Anterior cingulate cortex (tissue), 58 donors: ENCODE measurements at places on chromosomes 2 and 18.

GRCh38 chr2:194802589-194802988, 854.4 kb upstream of the SLC39A10 start:
- DNase-seq: no peak

DNA sequence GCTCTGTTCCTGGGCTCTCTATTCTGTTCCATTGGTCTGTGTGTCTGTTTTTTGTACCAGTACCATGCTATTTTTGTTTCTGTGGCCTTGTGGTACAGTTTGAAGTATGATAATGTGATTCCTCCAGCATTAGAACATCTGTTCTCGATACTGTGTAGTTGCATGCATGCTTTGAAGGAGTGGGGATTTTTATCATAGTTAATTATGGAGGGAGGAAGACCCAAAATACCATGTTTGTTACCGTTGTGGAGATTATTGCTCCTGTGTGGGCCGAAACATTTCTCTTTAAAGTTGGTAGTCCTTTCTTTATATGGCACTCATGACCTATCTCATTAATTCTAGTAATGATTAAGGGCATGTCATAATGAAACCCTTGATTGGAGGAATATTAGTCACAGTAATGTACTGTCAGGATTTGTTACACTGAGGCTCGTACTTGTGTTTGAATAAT, 87.6 kb downstream of the TTC27 start:
- DNase-seq: no peak

DNA sequence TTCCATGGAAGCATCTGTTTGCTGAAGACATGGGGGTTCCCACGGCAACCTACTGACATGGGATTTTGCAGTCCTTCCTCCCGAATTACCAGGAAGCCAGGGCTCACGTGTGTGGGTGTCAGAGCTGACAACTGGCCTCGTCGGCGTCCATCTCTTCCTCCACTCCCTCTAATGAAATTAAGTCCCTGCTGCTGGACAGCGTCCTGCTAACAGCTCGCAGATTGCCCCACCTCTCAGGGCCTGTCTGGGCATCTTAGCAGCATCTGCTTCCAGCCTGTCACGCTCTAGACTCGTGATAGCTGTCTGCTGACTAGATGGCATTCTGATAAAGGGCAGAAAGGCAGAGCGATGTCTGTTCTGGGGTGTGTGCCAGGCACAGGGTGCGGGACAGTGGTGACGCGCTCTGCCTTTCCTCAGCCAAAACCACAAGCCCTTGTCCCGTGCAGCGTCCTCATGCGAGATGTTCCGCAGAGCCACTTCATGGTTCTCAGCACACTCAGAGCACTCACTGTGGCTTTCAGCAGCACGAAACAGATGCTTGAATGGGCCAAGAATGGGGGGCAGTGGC, 161.1 kb downstream of the ARL4C start:
- DNase-seq: peak; percentile 75

DNA sequence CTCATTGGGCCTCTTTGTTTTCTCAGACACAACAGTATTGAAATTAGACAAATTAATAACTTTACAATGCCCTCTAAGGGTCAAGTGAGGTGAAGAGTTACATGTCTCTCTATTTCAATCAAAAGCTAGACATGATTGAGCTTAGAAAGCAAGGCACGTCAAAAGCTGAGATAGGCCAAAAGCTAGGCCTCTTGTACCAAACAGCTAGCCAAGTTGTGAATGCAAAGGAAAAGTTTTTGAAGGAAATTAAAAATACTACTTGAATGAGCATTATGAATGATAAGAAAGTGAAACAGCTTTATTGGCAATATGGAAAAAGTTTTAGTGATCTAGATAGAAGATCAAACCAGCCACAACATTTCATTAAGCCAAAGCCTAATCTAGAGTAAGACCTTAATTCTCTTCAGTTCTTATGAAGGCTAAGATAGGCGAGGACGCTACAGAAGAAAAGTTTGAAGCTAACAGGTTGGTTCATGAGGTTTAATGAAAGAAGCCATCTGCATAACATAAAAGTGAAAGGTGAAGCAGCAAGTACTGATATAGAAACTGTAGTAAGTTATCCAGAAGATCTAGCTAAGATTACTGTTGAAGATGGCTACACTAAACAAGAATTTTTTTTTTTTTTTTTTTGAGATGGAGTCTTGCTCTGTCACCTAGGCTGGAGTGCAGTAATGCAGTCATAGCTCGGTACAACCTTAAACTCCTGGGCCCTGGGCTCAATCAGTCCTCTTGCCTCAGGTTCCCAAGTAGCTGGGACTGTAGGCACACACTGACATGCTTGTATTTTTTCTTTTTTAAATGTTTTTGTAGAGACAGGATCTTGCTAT, 65.5 kb downstream of the FAM117B start:
- DNase-seq: no peak

GRCh38 chr2:215601990-215602721, 166.3 kb upstream of the FN1 start:
- DNase-seq: no peak

- DNase-seq: no peak
Measured at GRCh38 chr18:76496194-76496890, 1.3 kb upstream of the ZNF516 start.

DNA sequence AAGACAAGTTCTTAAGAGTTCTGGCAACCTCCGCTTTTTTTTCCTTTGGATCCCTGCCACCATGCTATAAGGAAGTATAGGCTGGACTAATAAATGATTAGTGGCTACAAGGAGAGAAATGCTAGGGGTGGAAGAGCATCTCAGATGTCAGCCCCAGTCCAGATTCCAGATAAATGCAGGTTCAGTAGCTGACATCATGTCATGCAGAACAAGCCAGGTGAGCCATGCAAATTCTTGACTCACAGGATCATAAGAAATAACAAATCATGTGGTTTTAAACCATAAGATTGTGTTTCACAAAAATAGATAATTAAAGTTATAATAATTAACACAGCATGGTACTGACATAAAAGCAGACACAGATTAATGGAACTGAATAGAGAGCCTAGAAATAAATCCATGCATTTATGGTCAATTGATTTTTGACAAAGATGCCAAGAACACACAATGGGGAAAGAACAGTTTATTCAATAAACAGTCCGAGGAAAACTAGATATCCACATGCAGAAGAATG, 152.9 kb upstream of the SESTD1 start:
- DNase-seq: no peak

DNA sequence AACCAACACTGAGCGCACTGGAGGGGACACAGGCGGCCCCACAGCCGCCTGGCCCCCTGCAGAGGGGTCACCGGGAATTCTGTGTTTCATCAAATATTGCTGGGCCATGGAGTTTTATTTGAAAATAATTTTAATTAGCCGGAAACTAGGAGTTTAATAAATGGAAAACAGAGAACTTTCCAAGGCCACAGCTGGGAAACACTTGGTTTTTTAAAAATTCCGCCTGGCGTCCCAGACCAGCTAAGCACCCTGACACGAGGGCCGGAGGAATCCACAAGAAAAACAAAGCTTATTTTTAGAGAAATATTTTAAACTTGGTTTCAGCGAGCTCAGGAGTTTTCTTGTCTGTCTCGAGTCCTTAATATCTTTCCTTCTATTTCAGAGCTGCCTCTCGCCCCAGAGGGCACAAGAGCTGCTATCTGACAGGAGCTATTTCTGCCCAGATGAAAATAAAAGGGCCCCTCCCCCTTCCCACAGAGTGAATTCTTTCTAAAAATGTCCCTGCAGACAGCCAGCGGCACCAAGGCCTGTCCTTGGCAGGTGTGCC, 8.2 kb downstream of the ZFP36L2 start:
- DNase-seq: no peak
